ENCODE measurements at places on chromosomes 3 and 15.
A peak's percentile ranks its signal among the peaks of the same experiment; 100 is the strongest.

DNA sequence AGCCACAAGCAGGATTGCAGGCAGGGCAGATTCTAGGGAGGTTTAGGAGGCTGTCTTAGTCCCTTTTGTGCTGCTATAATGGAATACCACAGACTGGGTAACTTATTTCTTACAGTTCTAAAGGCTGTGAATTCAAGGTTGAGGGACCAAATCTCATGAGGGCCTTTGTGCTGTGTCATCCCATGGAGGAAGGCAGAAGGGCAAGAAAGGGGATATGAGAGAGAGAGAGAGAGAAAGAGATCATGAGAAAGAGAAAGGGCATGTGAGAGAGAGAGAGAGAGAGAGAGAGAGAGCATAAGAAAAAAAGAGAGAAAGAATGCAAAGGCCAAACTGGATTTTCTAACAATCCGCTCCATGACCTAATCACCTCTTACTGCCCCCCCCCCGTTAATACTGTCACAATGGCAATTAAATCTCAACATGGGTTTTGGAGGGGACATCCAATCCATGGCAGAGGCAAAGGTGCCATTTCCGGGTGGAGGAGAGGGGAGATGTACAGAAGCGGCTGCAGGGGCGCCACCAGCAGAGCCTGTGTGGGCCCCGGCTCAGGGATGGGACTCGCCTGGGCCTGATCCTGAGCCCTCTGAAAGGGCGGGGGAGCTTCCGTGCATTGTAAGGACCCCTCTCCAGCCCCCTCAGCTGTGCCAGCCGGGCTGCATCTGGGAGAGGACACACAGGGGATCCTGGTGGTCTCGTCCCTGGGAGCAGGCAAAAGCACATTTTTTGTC is 20.5 kb downstream of the MRPS11 start:
- DNase-seq: no peak

DNA sequence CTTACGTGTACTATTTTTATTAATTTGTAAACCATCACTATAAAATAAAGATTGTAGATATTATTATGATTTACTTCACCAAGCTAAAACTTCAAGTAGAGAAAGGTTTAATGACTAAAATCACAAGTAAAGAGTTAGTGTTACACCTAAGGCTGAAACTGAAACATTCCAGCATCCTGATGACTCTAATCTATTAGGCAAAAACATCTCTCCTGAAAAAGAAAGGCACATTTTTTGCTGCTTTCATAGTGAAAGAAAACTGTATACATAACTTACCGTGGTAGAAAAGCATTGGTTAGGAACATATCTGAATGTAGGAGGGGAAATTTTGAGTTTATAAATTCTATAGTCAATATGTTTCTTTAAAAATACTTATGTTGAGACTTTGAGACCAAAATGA is 35.4 kb downstream of the CCDC191 start:
- no peak for DNase-seq

DNA sequence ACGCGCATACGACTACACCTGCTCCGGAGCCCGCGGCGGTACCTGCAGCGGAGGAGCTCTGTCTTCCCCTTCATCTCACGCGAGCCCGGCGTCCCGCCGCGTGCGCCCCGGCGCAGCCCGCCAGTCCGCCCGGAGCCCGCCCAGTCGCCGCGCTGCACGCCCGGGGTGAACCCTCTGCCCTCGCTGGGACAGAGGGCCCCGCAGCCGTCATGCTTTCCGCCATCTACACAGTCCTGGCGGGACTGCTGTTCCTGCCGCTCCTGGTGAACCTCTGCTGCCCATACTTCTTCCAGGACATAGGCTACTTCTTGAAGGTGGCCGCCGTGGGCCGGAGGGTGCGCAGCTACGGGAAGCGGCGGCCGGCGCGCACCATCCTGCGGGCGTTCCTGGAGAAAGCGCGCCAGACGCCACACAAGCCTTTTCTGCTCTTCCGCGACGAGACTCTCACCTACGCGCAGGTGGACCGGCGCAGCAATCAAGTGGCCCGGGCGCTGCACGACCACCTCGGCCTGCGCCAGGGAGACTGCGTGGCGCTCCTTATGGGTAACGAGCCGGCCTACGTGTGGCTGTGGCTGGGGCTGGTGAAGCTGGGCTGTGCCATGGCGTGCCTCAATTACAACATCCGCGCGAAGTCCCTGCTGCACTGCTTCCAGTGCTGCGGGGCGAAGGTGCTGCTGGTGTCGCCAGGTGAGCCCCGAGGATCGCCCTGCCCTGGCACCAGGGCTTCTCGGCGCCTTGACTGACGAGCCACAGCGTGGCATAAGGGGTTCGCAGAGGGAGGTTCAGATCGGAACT is 420 bp downstream of the SLC27A2 start:
- peak; percentile 23 for DNase-seq

DNA sequence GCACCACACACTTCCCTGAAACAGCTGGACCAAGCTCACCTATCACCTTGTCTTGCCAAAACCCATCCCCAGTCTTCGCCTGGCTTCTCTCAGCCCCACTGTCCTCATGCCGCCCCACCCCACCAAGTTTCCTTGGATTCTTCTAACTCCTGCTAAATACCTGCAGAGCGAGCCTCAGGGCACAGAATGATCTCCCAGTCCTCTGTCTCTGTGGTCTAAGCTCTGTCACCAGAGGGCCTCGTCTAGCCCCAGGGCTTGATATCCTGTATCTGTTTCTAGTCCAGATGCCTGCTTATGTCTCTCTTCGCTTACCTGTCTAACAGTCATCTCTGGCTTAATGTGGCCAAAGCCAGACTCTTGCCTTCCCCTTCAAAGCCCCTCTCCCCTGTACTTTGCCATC is 9.7 kb downstream of the CCDC12 start:
- no peak for DNase-seq

GRCh38 chr3:161212906-161213305 is 8.2 kb upstream of the NMD3 start:
- no peak for DNase-seq

- no peak for DNase-seq
These were observed 223.4 kb downstream of the ATP8B4 start for GRCh38 chr15:49895347-49896223.

DNA sequence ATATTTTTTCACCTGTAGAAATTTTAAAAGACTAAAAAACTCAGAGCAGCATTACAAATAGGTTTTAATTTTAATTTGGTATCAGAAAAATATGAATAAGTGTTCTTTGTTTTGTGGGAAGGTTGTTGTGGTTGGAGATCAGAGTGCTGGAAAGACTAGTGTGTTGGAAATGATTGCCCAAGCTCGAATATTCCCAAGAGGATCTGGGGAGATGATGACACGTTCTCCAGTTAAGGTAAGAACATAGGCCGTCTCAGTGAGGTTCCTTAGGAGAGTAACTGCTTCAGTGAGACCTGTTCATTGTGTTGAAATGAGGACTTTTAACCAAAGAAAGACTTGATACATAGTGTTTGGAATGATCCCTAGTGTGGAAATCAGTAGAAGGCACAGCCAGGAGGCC is 44.8 kb downstream of the OPA1 start:
- no peak for DNase-seq

DNA sequence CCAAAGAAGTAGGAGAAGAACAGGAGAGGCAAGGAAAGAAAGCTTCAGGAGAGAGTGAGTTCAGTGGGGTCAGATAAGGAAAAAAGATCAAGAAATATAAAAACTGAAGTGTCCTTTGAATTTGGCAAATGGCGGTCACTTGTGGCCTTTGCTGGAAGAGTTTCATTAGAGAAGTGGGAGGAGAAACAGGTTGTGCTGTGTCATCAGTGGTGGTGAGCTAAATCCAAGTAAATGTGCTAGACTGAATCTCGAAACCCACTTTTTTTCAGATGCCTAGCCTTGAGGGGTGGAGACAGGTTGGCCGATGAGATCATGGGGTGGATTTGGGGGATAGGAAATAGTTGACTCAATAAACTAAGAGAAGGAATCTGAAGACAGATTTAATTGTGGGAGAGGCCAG is 43.7 kb downstream of the CHRD start:
- no peak for DNase-seq

- peak; percentile 12 for DNase-seq
These were observed 11.4 kb downstream of the CHL1 start for GRCh38 chr3:207973-208372.

DNA sequence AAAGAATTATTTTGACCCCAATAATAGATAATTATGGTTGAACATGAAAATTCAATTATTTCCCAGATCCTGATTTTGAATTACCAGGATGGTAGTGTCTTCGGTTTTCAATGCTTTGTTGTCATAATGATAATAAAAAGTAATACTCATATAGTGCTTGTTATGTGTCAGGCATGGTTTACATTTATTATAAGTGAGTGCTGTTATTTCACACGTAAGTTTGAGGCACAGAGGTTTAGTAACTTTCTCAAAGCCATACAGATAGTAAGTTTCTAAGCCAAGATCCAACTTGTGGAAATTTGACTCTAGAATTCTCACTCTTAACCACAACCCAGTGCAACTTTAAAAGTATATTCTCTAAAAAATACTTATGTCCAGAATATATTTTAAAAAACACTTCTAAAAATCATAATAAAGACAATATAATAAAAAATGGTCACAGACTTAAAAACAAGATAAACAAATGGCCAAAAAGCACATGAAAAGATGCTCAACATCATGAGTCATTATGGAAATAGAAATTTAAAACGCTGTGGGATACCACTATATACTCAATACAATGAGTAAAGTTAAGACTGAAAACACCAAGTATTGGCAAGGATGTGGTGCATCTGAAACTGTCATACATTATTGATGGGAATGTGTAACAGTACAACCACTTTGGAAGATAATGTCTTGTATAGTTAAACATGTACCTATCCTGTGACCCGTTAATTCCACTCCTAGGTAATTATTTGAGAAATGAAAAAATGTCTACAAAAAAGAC is 45.2 kb downstream of the SPRED1 start:
- no peak for DNase-seq

DNA sequence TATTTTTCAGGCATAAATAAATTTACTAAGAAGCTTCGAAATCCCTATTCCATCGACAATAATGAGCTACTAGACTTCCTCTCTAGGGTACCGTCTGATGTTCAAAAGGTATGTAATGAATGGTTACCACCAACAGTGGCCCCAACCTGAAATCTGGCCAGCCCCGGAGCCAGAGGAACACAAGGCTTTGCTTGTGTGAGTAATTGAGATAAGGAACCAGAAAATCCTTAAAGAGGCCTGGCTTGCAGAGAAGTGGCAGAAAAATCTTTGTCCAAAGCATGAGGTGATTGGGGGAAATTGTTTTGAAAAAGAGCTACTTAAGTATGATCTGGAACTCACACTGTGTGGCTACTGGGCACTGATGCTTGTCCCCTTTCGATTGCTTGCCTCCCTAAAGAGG is 245.3 kb downstream of the MCTP2 start:
- no peak for DNase-seq

DNA sequence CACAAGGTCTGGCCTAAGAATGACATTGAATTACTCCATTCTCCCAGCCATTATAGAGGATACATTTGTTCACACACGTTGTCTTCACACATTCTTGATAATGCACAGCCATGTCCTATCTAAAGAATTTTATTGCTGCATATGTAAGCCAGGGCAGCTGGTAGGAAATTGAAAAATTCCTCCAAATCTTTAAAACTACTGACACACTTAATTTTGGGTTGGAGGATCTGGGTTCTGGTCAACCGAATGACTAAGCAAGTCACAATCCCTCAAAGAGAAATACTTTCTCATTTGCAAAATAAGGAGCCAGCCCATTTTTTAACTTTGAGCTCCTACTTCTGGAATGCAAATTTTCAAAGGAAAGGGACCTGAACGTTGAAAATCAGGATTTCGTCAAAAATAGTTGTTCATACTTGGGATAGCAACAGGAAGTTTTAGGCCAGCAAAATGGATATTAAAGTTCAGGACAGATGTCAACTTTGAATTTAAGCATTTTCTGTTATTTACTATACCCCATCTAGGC is 638.3 kb downstream of the NTRK3 start:
- no peak for DNase-seq

DNA sequence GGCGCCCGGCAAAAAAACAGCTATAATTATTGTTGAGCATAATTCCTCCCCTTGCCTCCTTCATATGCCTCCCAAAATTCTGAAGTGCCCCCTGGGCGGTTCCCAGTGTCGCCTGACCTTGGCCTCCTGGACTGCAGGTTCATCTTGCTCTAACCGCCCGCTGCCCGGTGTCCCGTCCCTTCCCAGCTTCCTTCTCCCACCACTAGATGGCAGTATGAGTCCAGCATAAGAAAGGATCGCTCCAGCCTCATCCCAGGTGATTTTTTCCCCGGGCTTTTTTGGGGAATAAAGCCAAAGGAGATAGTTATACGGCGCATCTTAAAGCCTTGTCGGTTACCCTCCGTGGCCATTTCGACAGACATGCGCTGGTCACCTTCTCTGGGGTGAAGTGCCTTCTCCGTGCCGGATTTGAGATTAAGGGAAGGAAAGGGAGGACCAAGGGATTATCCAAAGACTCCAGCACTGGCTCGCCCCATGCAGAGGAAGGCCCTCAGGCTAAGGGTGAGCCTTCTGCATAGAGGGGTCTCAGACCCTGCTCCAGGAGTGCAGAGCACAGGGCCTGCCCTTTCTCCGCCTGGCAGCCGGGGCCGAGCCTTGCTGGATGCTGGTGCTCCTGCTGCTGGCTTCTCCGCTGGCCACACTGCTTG is 45.8 kb upstream of the TRA2B start:
- peak; percentile 56 for DNase-seq

DNA sequence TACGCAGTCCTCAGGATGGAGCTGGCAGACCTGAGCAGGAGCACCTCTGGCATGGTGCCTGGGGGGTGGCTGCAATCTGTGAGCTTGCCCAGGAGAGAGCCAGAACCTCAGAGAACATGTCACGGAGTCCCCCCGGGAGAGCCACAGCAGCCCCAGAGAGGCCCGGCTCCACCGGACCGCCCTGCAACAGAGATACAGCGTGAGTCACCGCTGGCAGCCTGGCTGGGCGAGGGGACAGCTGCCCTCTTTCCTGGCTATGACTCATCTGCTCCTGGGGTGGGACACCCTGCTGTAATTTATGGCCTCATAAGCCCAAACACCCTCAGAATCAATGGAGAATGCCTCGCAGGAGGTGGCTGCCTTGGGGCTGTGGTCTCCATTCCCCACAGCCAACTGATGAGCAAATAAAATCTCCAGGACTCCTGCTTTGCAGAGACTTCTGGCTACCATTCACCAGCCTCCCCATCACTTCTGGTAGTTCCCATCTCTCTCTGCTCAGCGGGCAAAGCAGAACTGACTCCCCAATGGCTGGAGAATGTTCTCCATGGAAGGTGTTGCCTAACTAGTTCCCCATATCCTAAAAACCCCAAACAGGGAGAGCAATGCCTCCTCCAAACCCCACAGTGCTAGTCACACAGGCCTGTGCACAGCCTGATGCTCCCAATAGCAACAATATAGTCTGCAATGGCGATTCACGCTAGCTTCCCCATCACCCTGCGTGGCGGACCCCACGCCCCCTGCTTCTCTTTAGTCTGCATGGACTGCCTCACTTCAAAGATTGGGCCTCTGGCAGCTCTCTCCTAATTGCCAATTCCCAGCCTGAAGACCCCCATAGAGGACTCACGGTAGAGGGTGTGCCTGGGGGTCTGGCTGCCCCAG is 21.6 kb downstream of the ACSBG1 start:
- DNase-seq: no peak

- DNase-seq: no peak
These were observed at the start of gene ITGB5 for GRCh38 chr3:124887177-124887931. Gene ITGB5, minus strand, starts transcription at chr3:124887365. Its CDS starts 365 bp downstream, at chr3:124887000.

GRCh38 chr15:101672298-101672697 is 20.1 kb upstream of the TM2D3 start:
- DNase-seq: no peak

Measured in NAMALWA (cell line).